ENCODE measurements at places on chromosomes 13 and 19.

- DNase-seq = no peak
These were observed 24.8 kb downstream of the C2CD4C start for GRCh38 chr19:383922-384798.

GRCh38 chr13:50080911-50081678 is 65.9 kb downstream of the KCNRG start:
- DNase-seq = no peak

- no peak for DNase-seq
These were observed 4.4 kb downstream of the ELSPBP1 start for GRCh38 chr19:47998800-47999199.

DNA sequence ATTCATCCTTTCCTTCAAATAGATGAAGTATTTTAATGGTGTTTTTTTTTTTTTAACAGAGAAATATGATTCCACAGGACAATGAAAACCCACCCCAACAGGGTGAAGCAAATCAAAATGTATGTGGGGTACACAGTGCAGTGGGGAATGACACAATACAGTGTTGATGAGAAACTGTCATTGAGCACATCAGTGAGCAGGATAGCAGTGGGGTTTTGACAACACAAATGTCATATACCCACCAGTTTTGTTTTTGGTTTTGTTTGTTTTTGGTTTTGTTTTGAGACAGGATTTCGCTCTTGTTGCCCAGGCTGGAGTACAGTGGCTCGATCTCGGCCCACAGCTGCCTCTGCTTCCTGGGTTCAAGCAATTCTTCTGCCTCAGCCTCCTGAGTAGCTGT is 29.2 kb downstream of the ZNF844 start:
- DNase-seq = no peak

GRCh38 chr19:55391702-55392615 is 6.2 kb downstream of the RPL28 start:
- DNase-seq = no peak

Measured in stromal cell of bone marrow (primary cell).